ENCODE measurements at places on chromosomes 12 and 14. TPM values are rescaled to one million over a fixed set of nuclear protein-coding genes. Genes with fewer than 3 reads are reported as not detected.

DNA sequence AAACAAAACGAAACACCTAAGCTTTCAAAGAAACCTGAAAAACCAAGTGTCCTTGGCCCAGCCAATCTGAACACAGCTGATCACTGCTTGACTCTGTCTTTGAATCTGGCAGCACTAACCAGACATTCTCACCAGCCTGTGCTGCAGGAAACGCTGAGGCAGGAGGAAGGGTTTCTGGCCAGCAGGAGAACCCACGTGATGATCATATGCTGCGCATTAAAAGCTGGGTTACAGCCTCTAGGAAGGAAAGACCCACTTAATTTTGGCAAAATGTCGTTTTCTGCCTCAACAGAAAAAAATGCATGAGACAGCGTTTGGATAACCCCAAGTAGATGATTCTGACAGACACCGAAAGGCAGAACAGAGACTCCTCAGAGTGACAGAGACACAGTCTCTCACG lies 9.8 kb downstream of the APPL2 start:
- DNase-seq, result peak; percentile 98

DNA sequence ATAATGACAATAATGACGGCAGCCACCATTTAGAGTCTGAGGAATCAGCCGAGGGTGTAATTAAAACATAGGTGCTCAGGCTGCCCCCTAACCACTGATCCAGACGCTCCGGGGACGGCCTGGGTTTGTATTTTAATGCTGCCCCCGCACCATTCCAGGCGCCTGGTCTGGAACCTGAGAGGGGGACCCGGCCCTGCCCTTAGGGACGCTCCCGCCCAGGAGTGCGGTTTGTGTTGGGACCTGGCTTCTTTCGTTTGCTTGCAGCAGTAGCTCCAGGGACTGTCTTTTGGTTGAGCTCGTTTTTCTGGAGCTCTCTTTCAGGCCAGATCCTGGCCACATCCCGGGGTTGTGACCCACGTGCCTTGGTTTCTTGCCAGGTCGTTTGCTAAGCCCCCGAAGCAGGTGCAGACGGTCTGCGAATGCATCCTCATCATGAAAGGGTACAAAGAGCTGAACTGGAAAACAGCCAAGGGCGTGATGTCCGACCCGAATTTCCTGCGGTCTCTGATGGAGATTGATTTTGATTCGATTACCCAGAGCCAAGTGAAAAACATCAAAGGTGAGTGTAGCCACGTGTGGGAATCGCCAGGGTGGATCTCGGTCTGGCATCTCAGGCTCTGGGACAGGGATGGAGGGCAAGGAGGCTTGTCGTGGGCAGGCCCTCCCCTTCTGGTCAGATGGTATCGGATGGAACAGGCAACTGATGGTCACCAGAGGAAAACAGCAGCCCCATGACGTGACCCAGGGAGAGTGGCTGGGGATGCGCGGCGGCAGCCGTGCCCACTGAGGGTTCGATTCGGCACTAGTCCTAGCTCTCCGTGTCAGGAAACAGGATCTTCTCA lies 63.5 kb downstream of the CCDC92 start:
- no peak for DNase-seq

GRCh38 chr12:123105211-123105826 lies 45.6 kb downstream of the PITPNM2 start:
- no peak for DNase-seq

- no peak for DNase-seq
These were observed 19.1 kb downstream of the ERP29 start for GRCh38 chr12:112032292-112032691.

GRCh38 chr14:102461490-102462338 lies 47.9 kb downstream of the ANKRD9 start:
- DNase-seq, result no peak

DNA sequence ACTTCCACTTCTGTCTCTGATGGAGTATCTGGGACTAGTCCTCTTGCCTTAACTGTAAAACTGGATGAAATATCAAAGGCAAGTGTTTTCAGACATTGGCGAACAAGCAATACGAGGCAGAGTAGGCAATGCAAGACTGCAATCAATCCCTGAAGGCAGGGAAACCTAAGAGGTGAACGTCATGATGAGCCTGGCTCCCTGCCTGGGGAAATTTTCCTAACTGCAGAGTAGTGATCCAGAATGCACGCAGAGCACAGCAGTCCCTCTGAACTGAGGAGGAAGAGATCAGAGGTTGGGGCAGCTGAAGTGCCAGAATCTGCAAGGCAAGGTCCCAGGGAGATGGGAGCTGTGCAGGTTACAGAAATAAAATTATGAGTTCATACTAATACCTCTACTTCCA lies 18.5 kb downstream of the BHLHE41 start:
- DNase-seq, result no peak

DNA sequence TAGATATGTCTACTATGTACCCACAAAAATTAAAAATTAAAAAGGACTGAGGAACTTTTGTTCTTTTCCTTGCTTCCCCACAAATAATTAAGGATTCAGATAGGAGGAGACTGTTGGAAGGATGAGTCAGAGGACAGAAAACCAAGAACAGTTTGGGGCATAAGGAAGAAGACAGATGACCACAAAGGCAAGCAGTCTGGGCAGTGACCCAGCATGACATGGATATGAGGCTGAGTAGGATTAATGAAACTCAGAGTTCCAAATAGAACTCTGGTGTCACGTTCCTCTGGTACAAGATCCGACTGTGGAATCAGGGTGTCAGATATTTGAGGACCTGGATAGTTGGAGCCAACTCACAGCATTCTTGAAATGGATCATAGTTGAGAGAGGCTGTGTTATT lies 89.3 kb upstream of the SLC38A4 start:
- peak; percentile 97 for DNase-seq

GRCh38 chr14:58863661-58864345 lies 226.0 kb downstream of the DACT1 start:
- no peak for DNase-seq

DNA sequence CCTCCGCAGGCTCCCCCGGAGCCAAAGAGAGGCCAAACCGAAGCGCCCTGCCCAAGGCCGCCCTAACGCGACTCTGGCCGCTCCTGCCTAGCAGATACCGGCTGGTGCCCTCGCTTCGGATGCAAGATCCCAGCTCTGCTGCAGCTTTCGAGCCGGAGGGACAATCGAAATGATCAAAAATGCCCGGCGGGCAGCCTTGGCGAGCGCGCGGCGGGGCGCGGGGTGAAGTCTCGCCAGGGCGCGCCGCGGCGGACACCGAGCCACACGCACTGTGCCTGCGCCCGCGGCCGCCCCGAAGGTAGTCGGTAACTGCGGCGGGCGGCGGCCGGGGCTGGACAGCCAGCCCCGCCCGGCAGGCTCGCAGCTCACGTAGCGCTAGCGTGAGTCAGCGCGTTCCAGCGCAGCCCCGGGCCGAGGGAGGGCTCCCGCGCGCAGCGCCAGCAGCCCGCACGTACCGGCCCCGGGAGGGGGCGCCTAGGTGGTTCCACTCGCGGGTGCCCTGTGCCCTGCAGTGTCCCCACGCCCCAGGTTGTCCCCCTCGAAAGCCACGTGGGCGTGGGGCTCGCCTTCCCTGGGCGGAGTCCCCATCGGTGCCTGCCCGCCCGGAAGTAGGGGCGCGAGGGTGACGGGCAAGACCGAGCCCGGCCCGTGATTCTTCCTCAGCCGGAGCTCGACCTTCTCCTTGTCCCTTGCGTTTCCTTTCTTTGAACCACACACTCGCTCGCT lies 109.2 kb upstream of the EGLN3 start:
- DNase-seq, result peak; percentile 90

DNA sequence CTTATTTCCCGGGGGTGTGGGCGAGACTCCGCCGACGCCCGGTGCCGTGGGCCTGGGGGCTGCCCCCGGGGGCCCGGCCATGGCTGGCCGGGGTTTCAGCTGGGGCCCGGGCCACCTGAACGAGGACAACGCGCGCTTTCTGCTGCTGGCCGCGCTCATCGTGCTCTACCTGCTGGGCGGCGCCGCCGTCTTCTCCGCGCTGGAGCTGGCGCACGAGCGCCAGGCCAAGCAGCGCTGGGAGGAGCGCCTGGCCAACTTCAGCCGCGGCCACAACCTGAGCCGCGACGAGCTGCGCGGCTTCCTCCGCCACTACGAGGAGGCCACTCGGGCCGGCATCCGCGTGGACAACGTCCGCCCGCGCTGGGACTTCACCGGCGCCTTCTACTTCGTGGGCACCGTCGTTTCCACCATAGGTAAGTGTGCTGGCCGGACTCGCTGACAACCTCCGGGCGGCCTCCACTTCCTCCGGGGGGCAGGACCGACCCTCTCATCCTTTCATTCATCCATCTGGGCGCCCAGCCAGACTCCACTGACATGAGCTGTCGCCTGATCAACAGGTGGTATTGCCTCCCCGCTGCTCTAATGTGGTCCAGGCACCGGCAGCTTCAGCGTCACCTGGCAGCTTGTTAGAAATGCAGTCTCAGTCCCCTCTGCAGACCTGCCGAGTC lies 467 bp downstream of the KCNK13 start:
- DNase-seq, result peak; percentile 20

DNA sequence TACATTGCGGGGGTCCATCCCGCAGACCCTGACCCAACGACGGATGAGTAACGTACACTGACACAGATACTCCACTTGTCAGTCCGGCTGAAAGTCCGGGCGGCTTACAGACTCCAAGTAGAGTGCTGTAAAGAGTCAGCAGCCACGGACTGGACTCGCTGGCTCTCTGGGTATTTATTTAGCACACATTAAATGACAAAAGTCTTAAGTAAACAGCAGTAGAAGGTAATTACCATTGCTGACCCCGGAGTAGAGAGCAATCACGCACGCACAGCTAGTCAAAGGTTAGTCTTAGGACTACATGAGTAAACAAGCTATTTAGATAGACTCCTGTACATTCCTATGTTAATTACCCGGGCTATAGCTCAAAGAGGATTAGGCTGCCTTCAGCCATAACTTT lies 780.9 kb downstream of the RPS29 start:
- DNase-seq, result no peak

- no peak for DNase-seq
These were observed 21.8 kb upstream of the C14orf180 start for GRCh38 chr14:104557766-104558165.

CLEC4A gene
- 0.62 TPM for polyA plus RNA-seq

OR6C2 gene
- not detected for polyA plus RNA-seq

CEBPE gene
- polyA plus RNA-seq, result not detected

IFNG-AS1 gene
- polyA plus RNA-seq, result not detected

SOX5 gene
- not detected for polyA plus RNA-seq

DNAAF2 gene
- polyA plus RNA-seq, result 11.1 TPM

DBX2 gene
- polyA plus RNA-seq, result not detected

SPSB2 gene
- polyA plus RNA-seq, result 4.8 TPM

SSTR1 gene
- polyA plus RNA-seq, result 26.7 TPM

MARCHF9 gene
- not detected for polyA plus RNA-seq

Measured in GM23248 (cell line).